Left colon (tissue), 2 donors: ENCODE measurements at places on chromosomes 5 and 9. TPM values are rescaled to one million over a fixed set of nuclear protein-coding genes. Genes with fewer than 3 reads are reported as not detected.

DNA sequence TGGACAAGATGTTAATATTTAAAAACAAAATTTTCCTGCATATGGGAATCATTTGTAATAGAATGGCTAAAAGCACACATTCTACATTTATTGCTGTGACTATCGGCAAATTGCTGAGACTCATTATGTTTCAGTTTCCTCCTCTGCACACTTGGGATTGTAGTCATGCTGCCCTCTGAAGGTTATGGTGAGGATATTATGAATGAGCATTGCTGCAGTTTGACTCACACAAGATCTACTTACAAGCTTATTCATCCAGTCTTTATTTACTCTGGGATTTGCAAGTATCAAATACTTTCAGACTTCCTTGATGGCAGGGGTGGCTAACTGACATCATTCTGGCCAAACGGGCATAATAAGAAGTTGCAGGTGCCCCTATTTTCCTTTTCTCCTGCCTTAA lies 9.5 kb upstream of the NFIL3 start:
- DNase-seq = no peak

DNA sequence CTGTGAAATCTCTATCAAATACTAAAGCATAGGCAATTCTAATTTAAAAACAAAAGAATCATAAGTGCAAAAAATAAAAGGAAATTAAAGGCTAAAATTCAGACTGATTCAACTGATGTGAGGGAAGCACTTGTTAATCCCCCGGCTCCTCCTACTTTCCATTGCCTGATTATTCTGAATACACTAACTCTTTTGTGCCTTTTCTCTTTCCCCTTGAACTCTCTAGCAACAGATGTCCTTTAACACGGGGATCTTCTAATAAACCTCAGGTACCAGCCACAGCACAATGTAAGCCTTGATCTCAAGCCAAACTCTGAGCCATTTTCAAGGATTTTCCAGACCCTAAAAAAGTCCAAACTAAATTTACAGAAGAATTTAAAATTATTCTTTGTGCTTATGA lies 61.5 kb downstream of the KCNV2 start:
- no peak for DNase-seq

GRCh38 chr9:114448706-114449105 lies 56.6 kb downstream of the WHRN start:
- no peak for DNase-seq

DNA sequence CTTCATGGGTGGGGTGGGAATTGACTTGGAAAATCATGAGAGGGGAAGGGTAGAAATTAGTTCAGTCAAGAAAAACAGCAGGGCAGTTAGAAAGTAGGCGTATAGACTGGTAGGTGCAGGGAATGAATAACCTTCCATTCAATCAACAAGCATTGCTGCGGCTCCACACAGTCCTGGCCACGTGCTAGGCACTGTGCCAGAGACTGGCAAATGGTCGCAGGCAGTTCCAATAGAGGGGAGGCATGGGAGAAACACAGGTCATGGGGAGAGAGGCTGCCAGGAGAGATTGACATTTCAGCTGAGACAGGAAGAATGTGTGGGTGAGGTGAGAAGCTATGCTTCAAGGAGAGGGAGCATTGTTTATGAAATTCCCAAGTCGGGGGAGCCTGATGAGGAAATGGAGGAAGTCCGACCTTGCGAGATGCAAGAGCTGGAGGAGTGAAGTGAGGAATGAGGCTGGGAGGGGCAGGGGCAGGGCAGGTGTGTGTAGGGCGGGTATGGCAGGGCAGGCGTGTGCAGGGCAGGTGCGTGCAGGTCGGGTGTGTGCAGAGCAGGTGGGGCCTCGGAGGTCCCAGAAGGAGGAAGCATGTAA lies 54.4 kb upstream of the PPARGC1B start:
- DNase-seq = peak; percentile 86

GRCh38 chr5:172868924-172869591 lies 35.0 kb downstream of the ERGIC1 start:
- no peak for DNase-seq

DNA sequence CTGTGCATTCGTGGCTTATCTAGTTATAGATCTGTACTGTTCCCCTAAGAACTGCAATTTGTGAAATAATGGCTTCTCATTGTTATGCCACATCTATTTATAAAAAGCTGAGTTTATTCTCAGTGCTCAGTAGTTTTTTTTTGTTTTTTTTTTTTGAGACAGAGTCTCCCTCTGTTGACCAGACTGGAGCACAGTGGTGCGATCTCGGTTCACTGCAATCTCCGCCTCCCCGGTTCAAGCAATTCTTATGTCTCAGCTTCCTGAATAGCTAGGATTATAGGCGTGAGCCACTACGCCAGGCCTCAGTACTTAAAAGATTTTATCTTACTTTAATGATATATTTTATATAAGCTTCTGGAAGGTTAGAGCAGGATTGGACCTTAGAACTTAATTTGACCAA lies 19.0 kb downstream of the SEC61B start:
- no peak for DNase-seq

DNA sequence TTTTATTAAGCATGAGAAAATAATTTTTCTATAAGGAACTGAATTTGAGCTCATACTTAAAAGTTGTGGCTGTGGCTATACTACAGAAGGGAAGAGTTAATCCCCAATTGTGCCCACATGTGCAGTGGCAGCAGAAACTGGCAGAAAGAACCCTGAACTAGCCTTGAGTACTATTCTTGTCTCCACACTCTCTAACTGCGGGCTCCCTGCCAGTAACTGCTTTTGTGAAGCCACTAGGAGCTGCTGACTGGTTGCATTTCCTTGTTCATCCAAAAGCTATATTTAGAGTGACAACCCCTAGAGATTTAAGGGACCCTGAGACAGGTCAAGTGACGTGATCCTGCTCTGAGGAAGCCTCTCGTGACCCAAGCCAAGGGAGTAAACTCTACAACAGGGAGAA lies 238.6 kb downstream of the ELAVL2 start:
- DNase-seq = peak; percentile 5

GRCh38 chr5:145056800-145057199 lies 778.3 kb downstream of the PRELID2 start:
- DNase-seq = no peak

DNA sequence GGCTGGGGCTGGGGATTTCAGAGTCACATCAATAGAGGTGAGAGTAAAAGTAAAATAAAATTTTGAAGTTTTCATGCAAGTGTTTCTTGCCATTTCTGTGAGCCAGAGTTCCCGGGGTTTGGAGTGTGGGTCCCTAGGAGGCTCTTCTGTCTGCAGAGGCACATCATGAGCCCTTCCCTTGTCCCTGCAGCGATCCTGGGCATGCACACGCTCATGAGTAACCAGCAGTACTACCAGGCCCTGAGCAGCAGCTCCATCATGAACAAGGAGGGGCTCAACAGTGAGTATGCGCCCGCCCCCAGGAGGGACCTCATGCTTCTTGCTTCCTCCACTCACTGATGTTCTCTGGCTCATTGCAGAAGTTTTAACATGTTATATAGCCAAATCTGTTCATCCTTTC lies 61.1 kb downstream of the TMOD1 start:
- DNase-seq = no peak

- no peak for DNase-seq
These were observed 52.2 kb downstream of the GKAP1 start for GRCh38 chr9:83765376-83765775.

- no peak for DNase-seq
These were observed 179.7 kb downstream of the C9orf152 start for GRCh38 chr9:110028271-110028670.

GRCh38 chr5:144227363-144227999 lies 56.8 kb downstream of the KCTD16 start:
- DNase-seq = no peak

The ZDHHC11B gene
- 15.9 TPM for total RNA-seq

The DAB2 gene
- 38.5 TPM for total RNA-seq

The TRAF1 gene
- total RNA-seq = 2.8 TPM

The LRRC26 gene
- total RNA-seq = 70.0 TPM

The CDKN2A gene
- total RNA-seq = 0.34 TPM

The PDE8B gene
- 0.89 TPM for total RNA-seq
